ENCODE measurements at places on chromosomes 6 and 20. TPM values are rescaled to one million over a fixed set of nuclear protein-coding genes. Genes with fewer than 3 reads are reported as not detected.
A peak's percentile ranks its signal among the peaks of the same experiment; 100 is the strongest.

GRCh38 chr6:149974825-149975224 lies 11.1 kb downstream of the ULBP1 start:
- no peaks in the 10 kb centered on the region for H3K36me3 ChIP-seq
- no peaks in the 10 kb centered on the region for H3K27me3 ChIP-seq
- no peaks in the 10 kb centered on the region for H3K4me1 ChIP-seq
- no peak overlapping the region for H3K27ac ChIP-seq
- no peak for DNase-seq

DNA sequence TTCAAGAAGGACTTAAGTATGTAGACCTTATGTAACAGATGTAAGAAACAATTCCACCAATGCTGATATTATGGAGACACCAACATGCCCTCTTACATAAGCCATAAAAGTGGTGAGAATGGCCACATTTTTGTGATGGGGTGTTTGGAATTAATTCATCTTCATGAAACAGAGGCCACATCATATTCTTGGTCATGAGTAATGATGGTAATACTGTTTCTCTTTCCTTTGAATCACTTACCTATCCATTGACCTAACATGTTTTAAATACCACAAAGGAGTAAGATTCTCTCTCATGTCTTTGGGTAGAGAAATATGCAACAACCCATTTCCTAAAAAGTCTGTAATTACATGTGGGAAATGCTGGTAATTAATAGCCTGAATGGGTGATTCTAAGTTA lies 545.4 kb upstream of the FLRT3 start:
- no peak for DNase-seq
- H3K27me3 ChIP-seq, result no peaks in the 10 kb centered on the region
- H3K36me3 ChIP-seq, result no peaks in the 10 kb centered on the region
- H3K27ac ChIP-seq, result no peak overlapping the region
- no peak overlapping the region for H3K4me3 ChIP-seq
- H3K4me1 ChIP-seq, result no peaks in the 10 kb centered on the region

DNA sequence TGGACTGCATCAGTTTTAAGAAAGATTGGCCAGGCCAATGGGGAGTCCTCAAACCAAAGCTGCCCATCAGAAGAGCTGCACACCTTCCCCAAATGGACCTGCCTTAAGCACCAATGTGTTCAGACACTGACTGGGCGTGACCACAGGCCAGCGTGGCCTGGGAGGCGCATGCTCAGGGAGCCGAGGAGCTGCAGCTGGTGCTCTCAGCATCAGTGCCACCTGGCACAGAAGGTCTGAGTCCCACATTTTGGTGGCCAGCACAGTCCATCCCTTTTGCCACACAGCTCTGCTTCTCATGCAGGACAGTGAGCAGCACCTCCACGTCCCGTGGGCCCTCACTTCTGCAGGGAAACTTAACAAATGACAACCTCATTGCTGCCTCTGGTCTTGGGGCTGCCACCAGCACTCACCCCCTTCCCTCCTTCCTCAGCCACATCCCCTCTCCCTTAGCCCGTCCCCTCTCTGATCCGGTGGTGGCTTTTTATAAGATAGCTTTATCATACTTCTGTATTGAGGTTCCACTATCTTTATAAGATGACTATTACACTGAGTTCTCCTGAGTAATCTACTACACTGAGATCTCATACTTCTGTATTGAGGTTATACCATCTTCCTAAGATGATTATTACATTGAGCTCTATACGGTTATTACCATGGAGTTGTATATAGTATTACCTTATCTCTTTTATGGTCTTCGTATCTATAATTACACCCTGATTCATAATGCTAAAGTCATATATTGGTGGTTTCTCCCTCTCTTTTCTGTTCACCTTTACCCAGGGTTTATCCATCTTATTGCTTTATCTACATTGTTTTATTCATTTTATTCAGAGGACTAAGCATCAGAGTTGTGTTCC lies 109.1 kb downstream of the TOX2 start:
- no peak overlapping the region for H3K4me3 ChIP-seq
- no peak for DNase-seq
- H3K27me3 ChIP-seq, result no peaks in the 10 kb centered on the region
- H3K36me3 ChIP-seq, result no peaks in the 10 kb centered on the region
- no peaks in the 10 kb centered on the region for H3K4me1 ChIP-seq

- no peaks in the 10 kb centered on the region for H3K27me3 ChIP-seq
- H3K4me1 ChIP-seq, result no peaks in the 10 kb centered on the region
- no peaks in the 10 kb centered on the region for H3K36me3 ChIP-seq
- H3K4me3 ChIP-seq, result no peak overlapping the region
- no peak for DNase-seq
These were observed 430.3 kb downstream of the TFAP2A start for GRCh38 chr6:9984607-9985006.

DNA sequence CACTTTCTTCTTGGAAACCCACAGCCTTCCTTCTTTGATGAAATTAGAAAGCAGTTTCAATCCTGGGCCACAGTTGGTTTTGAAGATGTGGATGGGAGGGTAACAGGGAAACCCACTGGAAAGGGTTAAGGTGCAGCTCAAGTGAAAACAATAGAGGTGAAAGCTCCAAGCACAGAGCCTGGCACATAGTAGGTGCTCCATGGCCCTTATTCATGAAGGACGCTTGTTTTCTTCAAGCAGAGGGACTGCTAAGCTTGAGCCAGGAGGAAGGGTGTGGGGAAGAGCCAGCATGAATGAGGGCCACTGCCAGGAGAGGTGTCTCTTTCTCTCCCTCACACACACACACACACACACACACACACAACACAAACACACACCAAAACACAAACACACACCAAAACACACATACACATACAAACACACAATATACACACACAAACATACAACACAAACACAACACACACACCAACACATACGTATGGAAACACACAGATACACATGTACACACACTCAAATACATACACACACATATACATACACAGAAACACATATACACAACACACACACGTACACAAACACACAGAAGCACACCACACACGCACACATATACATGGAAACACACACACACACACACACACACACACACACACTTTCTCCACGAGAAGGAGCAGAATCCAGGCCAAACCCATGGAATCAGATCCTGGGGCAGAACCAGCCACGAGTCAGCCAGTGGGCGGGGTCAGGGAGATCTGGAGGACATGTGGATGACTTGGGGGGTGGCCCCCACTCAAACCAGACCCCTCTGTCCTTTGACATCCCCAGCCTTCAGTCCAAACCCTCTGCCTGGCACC lies 23.7 kb upstream of the RBPJL start:
- H3K4me3 ChIP-seq, result no peak overlapping the region
- H3K27ac ChIP-seq, result no peak overlapping the region
- no peaks in the 10 kb centered on the region for H3K27me3 ChIP-seq
- DNase-seq, result no peak

DNA sequence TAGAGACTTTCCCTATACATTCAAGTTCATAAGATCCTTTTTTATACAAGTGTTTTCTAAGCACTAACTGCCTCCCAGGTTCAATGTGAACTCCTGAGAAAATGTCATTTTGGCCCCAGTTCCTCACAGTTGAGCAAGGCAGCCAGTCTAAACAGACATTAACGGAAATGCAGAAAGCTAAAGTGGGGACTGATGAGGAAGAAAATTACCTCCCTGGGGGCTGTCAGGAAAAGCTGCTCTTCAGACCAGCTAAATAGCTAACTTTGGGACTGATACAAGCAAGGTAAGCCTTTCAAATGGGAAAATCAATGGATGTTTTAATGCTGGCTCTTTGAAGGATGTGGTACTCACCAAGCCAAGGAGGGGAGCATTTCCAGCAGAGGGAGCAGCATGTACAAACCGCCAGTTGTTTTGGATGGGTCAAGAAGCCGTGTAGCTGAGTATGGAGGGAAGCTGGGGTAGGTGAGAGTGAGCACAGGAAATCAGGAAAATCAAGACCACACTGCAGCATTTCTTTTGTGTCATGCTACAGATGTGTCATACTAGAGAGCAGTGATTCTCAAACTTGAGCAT lies 180.8 kb upstream of the CHD6 start:
- H3K4me1 ChIP-seq, result no peaks in the 10 kb centered on the region
- DNase-seq, result no peak
- H3K27me3 ChIP-seq, result no peaks in the 10 kb centered on the region

GRCh38 chr20:32792316-32792715 lies 27.4 kb upstream of the MAPRE1 start:
- no peak overlapping the region for H3K27ac ChIP-seq
- H3K27me3 ChIP-seq, result no peaks in the 10 kb centered on the region
- H3K36me3 ChIP-seq, result no peaks in the 10 kb centered on the region
- no peaks in the 10 kb centered on the region for H3K4me1 ChIP-seq

DNA sequence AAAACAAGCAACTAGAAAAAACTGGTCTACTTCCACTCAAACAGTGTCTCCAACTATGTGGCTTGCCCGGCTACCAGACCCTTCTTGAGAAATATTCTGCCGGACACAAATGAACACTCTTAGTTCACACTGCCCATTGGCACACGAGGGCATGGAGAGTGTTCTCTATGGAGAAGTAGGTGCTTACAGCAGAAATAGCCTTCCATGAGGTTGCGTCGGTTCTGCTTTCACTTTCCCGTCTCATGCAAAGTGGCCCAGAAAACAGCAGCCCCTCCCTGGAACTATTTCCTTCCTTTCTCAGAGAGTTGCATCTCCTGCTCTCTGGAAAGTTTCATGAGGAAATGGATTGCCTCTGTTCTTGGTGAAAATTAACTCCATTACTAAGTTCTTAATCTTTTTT lies 9.5 kb upstream of the HLA-DOA start:
- DNase-seq, result peak; percentile 86
- H3K27ac ChIP-seq, result peak overlapping the region; percentile 53
- peaks cover 17% of the 10 kb centered on the region for H3K4me1 ChIP-seq
- no peaks in the 10 kb centered on the region for H3K36me3 ChIP-seq
- peak overlapping the region; percentile 5 for H3K4me3 ChIP-seq

GRCh38 chr6:143884216-143884900 lies 20.1 kb downstream of the ZC2HC1B start:
- H3K36me3 ChIP-seq, result no peaks in the 10 kb centered on the region
- H3K4me3 ChIP-seq, result no peak overlapping the region
- H3K27me3 ChIP-seq, result no peaks in the 10 kb centered on the region
- H3K4me1 ChIP-seq, result no peaks in the 10 kb centered on the region
- no peak overlapping the region for H3K27ac ChIP-seq
- no peak for DNase-seq

DNA sequence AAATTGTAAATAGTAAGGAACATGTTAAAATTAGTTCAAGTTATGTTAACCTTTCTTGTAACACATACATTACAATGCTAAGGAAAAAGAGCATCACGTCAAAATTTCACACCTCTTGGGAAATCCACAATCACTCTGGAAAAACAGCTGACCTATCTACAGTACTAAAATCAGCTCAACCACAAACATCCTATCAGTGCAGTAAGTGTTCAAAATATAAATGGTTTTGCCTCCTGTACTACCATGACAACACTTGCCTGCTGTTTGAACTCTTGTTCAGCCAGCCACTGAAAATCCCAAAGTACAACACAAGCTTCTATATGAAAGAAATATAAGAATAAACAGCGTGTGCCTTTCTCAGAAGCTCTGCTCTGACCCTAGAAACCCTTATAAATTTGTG lies 83.5 kb upstream of the PLN start:
- H3K36me3 ChIP-seq, result no peaks in the 10 kb centered on the region
- H3K27me3 ChIP-seq, result no peaks in the 10 kb centered on the region
- no peak overlapping the region for H3K4me3 ChIP-seq
- no peak for DNase-seq
- no peaks in the 10 kb centered on the region for H3K4me1 ChIP-seq

DNA sequence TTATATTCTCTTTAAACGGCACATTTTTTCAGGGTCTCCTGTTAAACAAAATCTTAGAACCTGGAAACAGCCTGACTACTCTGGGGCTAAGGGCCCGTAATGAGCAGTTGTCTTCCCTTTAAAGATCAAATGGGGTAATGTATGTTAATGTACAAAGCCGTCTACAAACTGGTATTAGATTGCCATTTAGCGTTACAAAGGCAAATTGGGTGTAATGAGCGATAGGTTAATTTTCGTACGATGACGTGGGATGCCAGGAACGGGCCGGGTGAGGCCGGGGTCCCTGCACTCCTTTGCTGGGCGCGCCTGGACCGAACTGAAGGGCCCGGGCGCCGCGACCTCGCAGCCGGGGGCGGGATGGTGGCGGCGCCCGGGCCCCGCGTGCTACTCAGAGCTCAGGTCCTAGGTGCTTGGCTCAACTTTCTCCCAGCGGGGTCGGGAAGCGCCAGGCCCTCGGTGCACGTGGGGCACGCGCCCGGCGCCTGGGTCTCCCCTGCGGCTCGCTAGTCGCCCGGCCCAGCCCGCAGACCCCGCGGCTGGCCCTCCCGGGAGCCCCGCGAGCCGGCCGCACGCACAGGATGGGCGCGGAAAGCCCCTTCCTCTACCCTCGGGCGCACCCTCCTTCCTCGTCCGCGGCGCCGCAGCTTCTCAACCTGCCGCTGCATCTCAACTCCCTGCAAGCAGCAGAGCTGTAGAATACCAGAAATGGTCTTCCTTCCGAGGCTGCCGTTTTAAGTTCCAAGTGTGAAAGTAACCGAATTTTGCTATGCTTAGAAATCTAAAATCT lies 5.9 kb downstream of the NKX2-4 start:
- H3K36me3 ChIP-seq, result peaks cover 9% of the 10 kb centered on the region
- no peak overlapping the region for H3K4me3 ChIP-seq
- H3K27ac ChIP-seq, result no peak overlapping the region
- H3K4me1 ChIP-seq, result no peaks in the 10 kb centered on the region

- no peak overlapping the region for H3K4me3 ChIP-seq
- no peaks in the 10 kb centered on the region for H3K27me3 ChIP-seq
- DNase-seq, result no peak
- no peaks in the 10 kb centered on the region for H3K36me3 ChIP-seq
- peaks cover 37% of the 10 kb centered on the region for H3K4me1 ChIP-seq
These were observed 24.5 kb downstream of the TTBK1 start for GRCh38 chr6:43267619-43268354.

GRCh38 chr20:34193051-34193450 lies 48.2 kb upstream of the ASIP start:
- DNase-seq, result no peak
- no peaks in the 10 kb centered on the region for H3K36me3 ChIP-seq
- H3K4me3 ChIP-seq, result no peak overlapping the region
- H3K4me1 ChIP-seq, result peaks cover 12% of the 10 kb centered on the region
- no peak overlapping the region for H3K27ac ChIP-seq

DNA sequence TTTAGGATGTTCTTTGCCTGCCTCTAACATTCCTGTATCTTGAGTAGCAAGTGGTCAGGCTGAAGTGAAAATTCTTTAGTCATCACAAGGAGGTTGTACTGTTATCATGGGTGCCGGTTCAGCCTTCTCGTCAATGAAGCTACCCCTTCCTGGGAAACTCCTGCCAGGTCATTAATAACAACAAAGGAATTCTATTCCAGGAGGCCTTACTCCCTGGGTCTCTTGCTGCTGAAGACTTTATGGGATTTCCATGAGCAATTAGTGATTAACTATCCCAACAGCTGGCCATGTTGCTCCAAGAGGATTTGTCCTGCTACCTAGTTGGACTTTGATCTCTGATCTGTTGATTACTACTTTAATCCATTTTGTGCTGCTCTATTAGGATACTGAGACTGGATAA lies 62.7 kb upstream of the ELOVL5 start:
- no peak overlapping the region for H3K27ac ChIP-seq
- no peaks in the 10 kb centered on the region for H3K27me3 ChIP-seq
- no peak for DNase-seq
- H3K4me1 ChIP-seq, result no peaks in the 10 kb centered on the region
- H3K36me3 ChIP-seq, result no peaks in the 10 kb centered on the region

KHDC1L gene
- not detected for total RNA-seq

SPATA2 gene
- total RNA-seq, result 12.0 TPM

PSMB8 gene
- 39.3 TPM for total RNA-seq

CEP162 gene
- total RNA-seq, result 19.8 TPM

RRAGD gene
- total RNA-seq, result 73.0 TPM

TPD52L1 gene
- total RNA-seq, result 230 TPM

BMP7 gene
- total RNA-seq, result 87.7 TPM

MAS1 gene
- total RNA-seq, result not detected

Measured in thyroid gland (tissue), 4 donors.